Stimulated activated CD4-positive, alpha-beta T cell treated with anti-CD3 and anti-CD28 coated beads, TNF-alpha, amount 100 ng/mL, for 1 hour (primary cell): ENCODE measurements at places on chromosomes 7 and 10.

- no peak for DNase-seq
These were observed 347.5 kb downstream of the DNAJB6 start for GRCh38 chr7:157684157-157684908.

DNA sequence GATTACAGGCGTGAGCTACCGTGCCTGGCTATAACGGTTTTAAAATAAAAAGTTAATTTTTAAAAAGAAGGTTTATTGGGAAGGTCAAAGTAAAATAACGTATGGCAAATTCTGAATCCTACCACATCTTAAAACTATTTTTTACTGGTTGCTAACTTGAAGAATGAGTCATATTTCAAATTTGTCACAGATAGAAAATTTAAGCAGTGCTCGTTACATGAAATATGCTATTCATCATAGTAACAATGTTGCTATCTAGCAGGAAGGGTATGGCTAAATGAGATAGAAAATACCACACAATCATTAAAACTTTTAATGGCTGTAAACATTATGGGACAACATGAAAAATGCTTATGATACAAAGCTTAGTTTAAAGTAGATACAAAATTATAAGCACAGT lies 500.5 kb downstream of the PHTF2 start:
- no peak for DNase-seq

GRCh38 chr7:112485766-112486165 lies 5.0 kb downstream of the LSMEM1 start:
- DNase-seq = no peak

GRCh38 chr7:7773334-7774309 lies 55.2 kb upstream of the RPA3 start:
- DNase-seq = no peak

DNA sequence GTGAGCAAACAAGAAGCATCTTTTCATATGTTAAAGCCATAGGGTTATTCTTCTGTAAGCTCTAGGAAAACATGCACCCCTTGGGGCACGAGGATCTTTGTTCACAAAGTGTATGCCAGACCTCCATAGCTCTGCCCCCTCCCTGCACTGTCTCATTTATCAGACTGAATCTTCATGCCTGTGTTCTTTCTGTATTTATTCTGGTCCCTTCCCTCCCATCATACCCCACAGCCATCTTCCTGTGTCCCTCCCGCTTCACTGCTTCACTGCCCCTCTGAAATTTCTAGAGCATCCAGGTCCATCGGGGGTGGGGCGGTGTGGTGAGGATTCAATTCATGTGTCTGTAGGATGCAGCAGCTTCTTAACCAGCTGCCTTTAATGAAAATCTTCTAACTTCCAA lies 7.5 kb downstream of the EPHB6 start:
- DNase-seq = no peak

GRCh38 chr7:36781011-36781738 lies 56.9 kb upstream of the AOAH start:
- no peak for DNase-seq

DNA sequence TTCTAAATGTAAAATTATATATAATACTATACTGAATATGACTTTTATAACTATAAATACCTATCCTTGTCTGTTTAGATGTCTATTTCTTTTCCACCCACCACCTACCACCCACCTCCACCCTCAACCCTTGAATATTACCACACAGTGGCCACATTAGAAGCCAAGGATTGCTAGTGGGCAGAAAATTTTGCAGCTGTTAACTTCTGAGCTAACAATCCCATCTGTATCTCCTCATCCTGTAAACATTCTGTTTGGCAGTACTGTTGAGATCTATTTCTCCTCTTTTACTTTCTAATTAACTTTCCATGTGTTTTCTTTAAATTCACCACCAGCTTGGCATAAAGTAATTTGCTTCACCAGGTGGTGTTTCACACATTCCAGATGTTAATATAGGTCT lies 281.1 kb upstream of the BMPER start:
- no peak for DNase-seq

GRCh38 chr10:22984066-22984465 lies 56.2 kb downstream of the ARMC3 start:
- no peak for DNase-seq

- DNase-seq = no peak
These were observed 75.2 kb upstream of the INHBA start for GRCh38 chr7:41777894-41778596.

GRCh38 chr7:12820777-12821176 lies 133.3 kb downstream of the ARL4A start:
- DNase-seq = no peak

DNA sequence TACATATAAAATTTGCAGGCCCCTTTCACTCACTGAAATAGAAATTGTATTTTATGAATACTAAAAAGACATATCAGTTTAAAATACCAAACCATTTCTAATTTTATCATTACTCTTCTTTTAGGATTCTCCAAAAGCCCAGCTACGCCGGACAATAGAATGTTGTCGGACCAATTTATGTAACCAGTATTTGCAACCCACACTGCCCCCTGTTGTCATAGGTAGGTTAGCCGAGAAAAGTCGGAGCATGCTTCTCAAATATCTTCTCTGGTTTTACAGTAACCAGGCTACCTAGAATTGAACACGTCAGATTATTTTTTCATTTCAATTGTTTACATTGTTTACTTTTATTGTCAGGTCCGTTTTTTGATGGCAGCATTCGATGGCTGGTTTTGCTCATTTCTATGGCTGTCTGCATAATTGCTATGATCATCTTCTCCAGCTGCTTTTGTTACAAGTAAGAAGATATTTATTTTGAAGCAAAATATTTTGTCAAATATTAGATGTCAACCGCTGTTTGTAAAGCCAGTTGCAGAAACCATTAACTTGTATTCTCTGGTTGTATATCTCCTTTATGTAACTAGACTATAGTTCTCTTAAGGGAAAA lies 57.6 kb downstream of the MMRN2 start:
- no peak for DNase-seq

DNA sequence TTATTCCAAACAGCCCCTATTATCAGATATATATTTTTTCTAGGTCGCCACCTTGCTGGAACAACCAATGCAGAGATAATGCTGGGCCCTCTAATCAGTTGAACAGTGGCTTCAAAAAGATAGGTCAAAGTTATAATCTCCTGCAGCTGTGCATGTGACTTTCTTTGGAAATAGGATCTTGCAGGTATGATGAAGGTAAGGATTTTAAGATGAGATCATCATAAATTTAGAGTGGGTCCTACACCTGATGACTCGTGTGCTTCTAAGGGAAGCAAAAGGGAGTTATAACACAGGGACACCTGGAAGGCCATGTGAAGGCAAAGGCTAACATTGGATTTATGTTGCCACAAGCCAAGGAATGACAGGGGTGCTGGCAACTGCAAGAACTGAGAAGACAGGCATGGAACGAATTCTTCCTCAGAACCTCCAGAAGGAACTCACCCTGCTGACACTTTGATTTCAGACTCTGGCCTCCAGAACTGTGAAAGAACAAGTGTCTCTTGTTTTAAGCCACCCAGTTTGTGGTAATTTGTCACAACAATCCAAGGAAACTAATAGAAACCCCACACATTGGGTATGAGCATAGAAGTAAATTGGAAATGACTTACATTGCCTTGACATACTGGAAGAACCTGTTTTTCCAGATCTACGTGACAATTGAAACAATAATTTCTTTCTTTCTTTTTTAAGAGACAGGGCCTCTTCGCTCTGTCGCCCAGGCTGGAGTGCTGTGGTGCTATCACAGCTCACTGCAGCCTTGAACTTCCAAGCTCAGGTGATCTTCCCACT lies 34.4 kb downstream of the CCDC71L start:
- DNase-seq = no peak

DNA sequence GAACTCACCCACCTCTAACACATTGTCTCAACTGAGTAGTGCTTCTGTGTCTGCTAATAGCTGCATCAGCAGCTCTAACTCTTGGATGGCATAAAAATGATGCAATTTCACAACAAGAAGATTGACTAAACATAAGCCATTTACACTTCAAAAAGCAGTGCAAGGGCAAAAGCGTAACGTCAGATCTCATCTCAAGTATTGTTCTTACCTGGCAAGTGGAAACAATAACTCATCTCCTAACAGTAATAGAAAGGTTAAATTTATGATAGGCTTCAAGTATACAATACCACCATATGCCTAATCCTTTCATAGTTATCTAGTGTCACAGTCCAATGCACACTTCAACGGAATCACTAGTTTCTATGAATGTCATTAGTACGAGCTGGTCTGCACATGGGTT lies 14.8 kb downstream of the TPK1 start:
- no peak for DNase-seq

GRCh38 chr7:116210345-116211005 lies at the start of gene TES:
TSS of gene TES (plus strand) at chr7:116210539. CDS start at chr7:116210708, 169 bp downstream.
- DNase-seq = no peak

DNA sequence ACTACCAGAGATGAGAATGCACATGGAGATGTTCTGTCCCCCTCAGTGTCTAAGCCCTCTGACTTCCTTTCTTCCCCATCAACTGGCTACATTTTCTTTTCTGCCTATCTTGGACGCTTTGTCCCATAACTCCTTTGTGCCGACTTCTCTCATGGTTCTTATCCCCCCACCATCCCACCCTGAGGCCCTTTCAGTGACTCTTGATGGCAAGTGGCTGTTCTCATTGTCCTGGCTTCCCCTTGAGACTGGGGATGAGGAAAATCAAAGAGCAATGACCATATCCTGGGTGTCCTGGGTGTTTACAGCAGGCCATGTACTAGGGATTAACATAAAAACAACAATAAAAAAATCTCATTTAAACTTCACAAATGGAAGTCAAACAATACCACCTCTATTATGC lies 18.8 kb upstream of the GGCT start:
- DNase-seq = no peak

- DNase-seq = no peak
These were observed 33.9 kb downstream of the MALSU1 start for GRCh38 chr7:23332910-23333612.

DNA sequence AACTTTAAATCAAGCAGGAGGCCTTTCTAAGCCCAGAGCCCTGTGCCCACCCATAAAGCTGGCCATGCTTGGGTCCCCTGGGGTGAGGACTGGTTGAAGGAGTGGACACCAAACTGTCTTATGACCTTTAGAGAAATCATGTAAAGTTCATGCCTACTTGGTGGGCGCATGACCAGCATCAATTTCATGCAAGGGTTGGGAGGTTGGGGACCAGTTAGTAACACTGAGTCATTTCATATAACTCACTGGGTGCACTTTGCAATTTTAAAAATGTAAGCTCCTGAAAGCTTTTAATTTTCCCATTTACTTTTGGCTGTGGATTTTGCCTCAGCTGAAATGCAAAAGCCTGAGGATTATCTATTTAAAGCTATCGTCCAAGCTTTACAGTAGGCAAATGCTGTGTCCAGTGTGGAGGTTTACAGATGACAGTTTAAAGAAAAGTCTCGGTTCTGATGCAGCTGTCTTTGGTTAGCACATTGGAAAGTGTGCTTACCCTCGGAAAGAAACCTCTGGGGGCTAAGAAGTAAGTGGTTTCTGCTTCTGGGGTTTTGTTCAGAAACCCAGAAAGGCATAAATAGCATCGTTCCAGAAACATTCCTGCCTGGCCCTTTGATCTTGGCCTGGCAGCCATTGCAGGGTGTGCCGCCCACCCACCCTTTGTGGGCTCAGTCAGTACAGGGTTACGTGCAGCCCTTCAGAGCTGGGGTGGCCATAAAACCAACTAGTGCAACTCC lies 48.8 kb upstream of the CHST15 start:
- DNase-seq = no peak

DNA sequence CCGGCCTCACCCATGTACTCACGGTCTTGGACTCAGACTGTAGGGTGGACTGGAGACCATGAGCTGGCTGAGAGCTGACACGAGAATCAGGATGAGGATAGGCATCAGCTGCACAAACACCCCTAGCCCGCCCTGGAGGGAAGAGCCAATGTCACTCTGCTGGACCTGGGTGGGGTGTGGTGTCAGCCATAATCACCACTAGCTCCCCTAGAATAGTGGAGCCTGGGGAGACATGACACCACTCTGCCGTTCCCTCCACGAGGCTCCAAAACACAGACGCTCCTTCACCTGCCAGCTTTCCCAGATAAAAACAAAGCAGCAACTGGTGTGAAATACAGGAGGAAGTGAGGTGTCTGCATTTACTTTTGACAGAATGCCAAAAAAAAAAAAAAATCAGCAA lies 16.5 kb downstream of the DNAJB12 start:
- no peak for DNase-seq

DNA sequence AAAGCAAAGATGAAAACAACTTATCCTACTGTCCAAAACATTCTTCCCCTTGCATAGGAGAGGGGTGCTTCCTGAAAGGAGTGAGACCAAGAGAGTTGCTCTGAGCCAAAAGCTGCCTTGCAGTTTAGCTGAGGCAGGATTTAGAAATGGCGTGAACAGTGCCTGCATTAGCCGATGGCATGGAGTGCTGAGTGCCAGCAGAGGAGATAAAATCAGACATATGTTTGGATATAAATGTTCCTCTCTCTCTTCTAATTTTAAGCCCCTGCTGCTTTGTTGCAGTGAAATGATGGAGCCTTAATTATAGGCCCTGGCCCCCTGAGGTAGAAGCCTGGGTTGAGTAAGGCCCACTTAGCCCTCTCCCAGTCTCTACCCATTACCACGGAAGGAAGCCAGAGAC lies 7.1 kb downstream of the LRRC4 start:
- no peak for DNase-seq

DNA sequence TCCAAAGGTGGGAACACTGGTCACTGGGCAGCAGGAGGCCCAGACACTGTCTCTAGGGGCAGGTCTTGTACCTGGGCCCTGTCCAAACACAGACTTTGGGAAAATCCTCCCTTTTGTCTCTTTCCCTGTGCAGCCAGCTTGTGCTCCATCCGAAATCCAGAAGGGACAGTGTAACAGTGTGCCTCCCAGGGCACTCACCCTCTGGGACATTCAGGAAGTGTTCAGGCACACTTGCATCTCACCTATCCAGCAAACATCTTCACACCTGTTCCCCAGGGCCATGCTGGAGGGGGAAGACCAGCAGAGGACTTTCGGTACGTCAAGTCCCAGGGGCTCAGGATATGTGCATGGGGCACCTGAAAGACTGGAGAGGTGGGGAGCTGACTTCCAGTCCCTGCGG lies 38.9 kb downstream of the TNS3 start:
- DNase-seq = no peak
